ENCODE measurements at places on chromosomes 7 and 10.

DNA sequence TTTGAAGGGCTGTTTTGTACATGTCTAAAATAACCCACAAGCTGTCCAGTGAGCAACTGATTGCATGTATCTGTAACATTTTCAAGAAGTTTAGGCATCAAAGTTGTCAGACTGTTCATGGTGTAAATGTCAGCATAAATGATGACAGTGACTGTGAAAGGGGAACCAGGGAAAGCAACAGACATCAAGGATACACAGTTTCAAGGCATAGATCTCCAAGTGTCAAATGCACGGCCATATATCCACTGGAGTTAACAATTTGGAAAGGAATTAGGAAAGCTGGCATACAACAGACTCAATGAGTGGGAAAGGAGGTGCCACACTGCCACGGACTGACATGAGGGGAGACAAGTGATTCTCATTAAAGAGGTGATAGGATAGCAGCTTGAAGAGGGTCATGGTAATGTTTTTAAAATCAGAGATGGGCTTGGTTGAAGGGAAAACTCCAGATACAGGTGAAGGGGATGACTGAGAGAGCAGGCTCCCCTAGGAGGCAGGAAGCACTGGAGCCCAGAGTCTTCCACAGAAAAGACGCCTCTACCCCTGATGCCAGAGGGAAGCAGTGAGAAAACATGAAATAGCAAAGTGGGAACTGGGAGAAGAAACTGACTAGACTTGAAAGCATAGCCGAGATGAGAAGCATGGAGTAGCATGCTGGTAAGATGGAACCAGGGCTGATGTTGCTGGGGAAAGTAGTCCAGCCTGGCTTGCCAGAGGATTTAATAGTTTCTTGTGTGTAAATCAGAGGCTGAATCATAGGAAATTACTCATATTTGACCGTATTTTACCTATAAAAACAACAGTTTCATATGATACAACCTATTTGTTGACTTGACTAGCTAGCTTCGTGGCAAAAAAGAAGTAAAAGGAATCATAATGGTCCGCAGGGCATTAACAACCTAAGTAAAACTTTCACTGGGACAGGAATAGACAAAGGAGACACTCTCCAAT is 18.6 kb downstream of the NSMCE4A start:
- DNase-seq, result no peak

GRCh38 chr7:12635830-12636229 is 51.6 kb upstream of the ARL4A start:
- DNase-seq, result peak; percentile 21

GRCh38 chr10:101066896-101067355 is 5.1 kb downstream of the KAZALD1 start:
- peak; percentile 66 for DNase-seq

- no peak for DNase-seq
Observed at GRCh38 chr10:79298403-79299244, 48.6 kb upstream of the PPIF start.

- DNase-seq, result no peak
Observed at GRCh38 chr7:77222065-77222464, 22.4 kb upstream of the FGL2 start.

DNA sequence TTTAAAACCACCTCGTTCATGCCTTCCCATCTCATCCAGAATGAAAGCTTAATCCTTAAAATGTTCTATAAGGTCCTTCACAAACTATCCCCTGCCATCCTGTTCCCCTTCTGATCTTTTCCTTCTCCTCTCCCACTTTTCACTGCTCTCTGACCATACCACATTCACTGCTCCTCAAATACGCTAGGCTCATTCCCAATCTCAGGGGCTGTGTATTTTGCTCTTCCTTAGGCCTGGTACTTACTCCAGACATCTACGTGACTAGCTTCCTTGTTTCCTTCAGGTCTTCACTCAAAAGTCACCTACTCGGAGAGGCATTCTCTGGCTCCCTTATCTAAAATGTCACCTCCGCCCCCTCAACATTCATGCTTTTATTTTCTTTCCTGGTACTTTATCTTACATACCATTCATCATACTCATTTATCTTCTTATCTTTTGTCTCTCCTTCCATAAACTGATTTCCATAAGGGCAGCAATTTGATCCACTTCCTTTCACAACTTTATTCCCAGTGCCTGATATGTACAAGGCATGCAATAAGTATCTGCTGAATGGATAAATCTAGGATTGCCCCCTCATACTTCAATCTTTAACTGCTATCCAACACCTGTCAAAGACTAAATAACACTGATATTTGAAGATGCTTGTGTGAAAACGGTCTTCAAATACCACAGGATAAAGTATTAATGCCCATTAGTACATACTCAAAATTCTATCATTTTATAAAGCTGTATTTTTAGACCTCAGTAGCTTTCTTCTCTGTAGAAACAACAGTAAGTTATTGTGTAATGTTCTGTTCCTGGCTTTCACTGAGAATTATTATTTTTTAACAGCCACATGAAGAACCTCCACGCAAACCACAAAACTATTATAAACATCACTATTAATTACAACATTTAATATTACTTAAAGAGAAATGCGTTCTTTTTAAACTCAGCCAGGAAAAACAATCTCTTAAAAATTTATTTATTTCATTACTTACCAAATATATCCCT is 27.0 kb downstream of the JMJD1C start:
- no peak for DNase-seq

Measured in NCI-H82 (cell line).